Effector memory CD4-positive, alpha-beta T cell (primary cell): ENCODE measurements at places on chromosomes 7 and 10.

- DNase-seq: no peak
Observed at GRCh38 chr10:49613882-49614241, at the start of gene CHAT. TSS of gene CHAT (plus strand) at chr10:49614037. CDS start at chr10:49614190, 153 bp downstream.

DNA sequence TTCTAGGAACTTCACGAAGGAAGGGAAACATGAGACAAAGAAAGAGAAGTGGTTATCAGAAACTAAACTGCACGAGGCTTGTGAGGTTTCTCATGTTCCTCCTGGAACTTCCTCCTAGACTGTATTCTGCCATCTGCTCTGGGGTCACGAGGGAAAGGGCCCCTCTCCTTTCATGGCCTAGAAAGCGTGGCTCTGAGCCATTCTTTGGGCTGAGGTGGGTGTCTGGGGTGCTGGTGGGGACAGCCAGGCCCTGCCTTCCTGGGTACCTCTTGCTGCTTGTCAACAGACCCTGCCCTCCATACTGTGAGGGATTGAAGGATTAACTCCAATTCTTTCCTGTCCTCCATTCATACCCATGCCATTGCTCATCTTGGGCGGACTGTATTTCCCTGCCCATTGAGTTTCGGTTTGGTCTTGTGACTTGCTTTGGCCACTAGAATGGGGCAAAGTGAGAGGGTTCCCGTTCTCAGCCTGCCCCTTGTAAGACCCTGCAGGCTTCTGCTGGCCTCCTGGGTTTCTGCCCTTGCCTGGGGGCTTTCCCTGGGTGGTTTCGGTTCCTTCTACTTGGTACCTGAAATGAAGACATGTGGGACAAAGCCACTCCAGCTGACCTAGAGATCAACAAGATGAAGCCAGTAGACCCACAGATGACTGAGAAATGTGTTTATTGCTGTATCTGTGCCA, 14.9 kb upstream of the GIMAP8 start:
- DNase-seq: no peak

- no peak for DNase-seq
Observed at GRCh38 chr7:135121868-135122267, 26.0 kb upstream of the TMEM140 start.

- DNase-seq: no peak
Observed at GRCh38 chr10:14118953-14119352, 211.8 kb downstream of the FRMD4A start.

DNA sequence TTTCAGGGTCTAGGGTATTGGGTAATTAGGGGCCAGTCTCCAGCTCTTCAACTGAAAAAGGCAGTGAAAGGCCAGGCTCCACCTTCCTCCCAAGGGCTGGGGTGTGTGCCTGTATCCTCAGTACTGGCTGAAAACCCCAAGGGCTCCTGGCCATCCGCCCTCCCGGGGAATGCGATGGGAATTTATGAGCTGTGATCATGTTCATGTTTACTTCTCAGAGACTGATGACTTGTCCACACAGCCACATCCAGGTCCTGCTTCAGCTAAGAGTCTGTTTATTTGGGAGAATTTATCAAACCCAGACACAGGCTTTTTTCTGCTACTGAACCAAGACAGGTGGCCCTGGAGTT, 91.7 kb downstream of the CCDC3 start:
- no peak for DNase-seq

DNA sequence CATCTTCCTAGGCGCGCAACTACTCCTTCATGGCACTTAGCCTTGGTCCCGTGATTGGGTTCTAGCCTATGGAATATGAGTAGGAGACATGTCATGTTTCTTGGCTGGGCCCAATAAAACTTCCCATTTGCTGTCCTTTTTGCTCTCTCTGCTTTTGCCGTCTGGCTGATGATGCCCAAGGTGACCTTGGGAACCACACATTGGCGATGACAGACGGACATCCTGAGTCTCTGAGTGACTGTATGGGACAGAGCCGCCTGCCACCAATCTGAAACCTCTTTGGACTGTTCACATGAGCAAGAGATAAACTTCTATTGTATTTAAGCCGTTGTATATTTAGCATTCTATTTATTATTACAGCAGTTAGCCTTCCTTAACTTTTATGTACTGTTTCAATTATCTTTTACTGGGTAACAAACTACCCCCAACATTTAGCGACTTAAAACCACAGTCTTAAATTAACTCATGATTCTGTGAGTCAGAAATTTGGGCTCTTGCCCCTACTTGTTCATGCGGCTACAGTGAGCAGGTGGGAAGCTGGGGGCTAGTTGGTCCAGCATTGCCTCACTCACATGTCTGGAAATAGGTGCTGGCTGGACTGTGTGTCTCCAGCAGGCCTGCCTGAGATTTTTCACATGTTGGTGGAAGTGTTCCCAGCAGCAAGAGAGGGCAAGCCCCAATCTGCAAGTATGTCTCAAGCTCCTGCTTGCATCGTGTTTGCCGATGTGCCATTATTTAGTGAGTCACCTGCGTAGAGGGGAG, 71.7 kb downstream of the NOD1 start:
- DNase-seq: no peak

DNA sequence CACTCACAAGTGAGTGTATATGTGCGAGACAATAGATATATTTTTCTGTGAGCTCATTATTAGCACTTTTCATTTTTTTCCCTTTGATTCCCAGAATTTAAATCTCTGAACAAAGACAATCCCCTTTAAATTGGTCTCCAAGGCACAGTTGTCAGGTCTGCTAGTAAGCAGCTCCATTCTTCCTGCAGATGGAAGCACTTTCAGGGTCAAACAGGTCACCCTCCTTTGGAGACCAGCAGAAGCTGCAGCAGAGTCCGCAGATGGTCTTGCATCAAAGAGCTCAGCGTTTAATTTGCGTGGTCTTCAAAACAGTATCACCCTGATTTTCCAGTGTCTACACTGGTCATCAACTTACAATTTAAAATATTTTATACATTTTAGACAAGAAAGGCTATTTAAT, 543.8 kb downstream of the ARL4A start:
- DNase-seq: no peak

GRCh38 chr10:51960494-51960895, 261.1 kb upstream of the CSTF2T start:
- DNase-seq: no peak

- DNase-seq: no peak
Observed at GRCh38 chr10:110790913-110791506, 80.7 kb upstream of the PDCD4 start.

DNA sequence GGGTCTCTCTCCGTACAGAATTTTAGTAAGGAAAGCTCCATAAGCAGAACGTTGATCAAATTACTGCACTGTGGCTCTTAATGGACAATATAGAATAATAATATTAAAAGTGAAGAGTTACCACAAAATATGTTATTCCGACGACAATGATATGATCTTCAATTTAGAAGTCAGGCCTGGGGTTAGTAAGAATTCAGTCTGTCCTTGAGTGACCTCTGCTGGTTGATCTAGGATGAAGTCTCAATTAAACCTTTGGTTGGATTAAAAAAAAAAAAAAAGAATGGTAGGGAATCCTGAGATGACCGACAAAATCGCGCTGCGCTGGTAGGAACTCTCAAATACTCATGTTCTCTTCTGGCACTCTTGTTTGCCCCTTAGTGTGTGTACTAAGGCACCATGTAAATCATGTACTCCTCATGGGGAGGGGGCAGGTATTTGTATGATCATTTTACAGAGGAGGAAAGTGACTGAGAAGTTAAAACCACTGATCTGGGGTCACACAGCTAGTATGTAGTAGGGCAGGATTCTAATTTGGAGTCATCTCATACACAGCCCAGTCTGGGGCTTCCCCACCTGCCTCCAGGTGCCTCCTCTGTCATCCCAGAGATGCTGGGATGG, 161.3 kb upstream of the NPVF start:
- no peak for DNase-seq

- no peak for DNase-seq
Observed at GRCh38 chr10:33353853-33354252, 19.4 kb upstream of the NRP1 start.

- DNase-seq: no peak
Observed at GRCh38 chr10:30598105-30598776, 31.3 kb downstream of the LYZL2 start.

GRCh38 chr7:99305473-99306260, 20.0 kb upstream of the ARPC1A start:
- no peak for DNase-seq

- no peak for DNase-seq
Observed at GRCh38 chr10:88984525-88984924, 6.1 kb upstream of the FAS start.
